Activated CD4-positive, alpha-beta memory T cell treated with anti-CD3 and anti-CD28 coated beads for 36 hours (primary cell): ENCODE measurements at places on chromosomes 3 and 15. TPM values are rescaled to one million over a fixed set of nuclear protein-coding genes. Genes with fewer than 3 reads are reported as not detected.

DNA sequence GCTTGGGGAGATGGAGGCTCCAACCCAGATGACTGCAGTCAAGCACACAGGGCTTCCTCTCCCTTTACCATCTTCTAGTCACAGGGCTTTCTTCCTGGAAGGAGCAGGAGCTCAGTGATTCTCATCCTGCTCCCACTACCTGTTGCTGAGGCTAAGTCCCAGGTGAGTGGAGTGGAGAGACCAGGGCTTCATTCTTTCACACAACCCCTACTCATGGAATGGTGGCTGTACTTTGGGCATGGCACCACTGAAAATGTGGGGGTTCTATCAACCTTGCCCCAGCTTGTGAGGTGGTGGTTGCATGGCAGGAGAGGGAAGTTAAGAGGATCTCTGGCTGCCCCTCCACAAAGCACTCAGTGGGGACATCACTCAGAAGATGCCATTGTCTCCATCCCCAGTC lies 36.8 kb upstream of the RAD18 start:
- no peak for DNase-seq
- no peak overlapping the region for H3K27ac ChIP-seq
- H3K27me3 ChIP-seq = no peaks in the 10 kb centered on the region

DNA sequence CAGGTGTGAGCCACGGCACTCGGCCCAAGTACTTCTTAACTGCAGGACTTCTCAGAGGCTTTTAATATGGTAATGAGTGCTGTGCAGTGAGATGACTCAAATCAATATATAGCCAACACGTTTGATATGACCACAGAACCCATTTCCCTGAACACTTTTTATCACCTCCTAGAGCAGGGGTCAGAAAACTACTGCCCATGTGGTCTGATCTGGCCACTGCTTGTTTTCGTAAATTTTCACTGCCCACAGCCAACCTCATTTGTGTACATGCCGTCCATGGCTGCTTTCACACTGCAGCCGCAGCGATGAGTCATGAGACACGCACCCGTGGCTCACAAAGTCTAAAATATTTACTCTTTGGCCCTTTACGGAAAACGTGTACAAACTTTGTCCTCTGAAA lies 179.2 kb downstream of the RORA start:
- peaks cover 11% of the 10 kb centered on the region for H3K27me3 ChIP-seq
- no peak for DNase-seq
- H3K27ac ChIP-seq = no peak overlapping the region
- no peaks in the 10 kb centered on the region for H3K4me1 ChIP-seq

- no peaks in the 10 kb centered on the region for H3K36me3 ChIP-seq
- H3K27ac ChIP-seq = no peak overlapping the region
- H3K4me1 ChIP-seq = no peaks in the 10 kb centered on the region
- DNase-seq = no peak
These were observed 384.7 kb downstream of the MFSD1 start for GRCh38 chr3:159186581-159186980.

Gene ADPRH
- 8.6 TPM for total RNA-seq

DNA sequence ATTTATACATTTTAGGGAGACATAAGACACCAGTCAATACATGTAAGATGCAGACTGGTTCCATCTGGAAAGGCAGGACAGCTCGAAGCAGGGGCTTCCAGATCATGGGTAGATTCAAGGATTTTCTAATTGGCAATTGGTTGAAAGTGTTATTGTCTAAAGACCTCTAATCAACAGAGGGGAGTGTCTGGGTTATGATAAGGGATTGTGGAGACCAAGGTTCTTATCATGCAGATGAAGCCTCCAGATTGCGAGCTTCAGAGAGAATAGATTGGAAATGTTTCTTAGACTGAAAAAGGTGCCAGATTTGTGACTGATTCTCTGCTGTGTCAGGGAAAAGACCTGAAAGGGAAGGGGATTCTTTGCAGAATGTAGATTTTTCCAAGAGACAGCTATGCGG lies 15.1 kb downstream of the TM2D3 start:
- DNase-seq = no peak
- H3K27ac ChIP-seq = no peak overlapping the region
- no peaks in the 10 kb centered on the region for H3K27me3 ChIP-seq
- H3K36me3 ChIP-seq = peaks cover 27% of the 10 kb centered on the region
- H3K4me1 ChIP-seq = peaks cover 12% of the 10 kb centered on the region

DNA sequence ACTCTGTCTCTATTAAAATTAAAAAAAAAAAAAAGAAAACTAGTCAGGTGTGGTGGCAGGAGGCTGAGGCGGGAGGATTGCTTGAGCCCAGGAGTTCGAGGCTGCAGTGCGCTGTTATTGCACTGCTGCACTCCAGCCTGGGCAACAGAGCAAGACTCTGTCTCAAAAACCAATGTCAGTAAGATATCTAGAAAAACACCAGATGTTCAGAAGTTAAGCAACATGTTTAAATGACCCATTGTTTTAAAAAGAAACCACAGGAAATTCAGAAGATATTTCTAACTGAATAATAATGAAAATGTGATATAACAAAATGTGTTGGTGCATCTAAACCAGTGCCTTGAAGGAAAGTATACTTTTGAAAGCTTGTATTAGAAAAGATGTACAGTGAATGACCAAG lies 203.4 kb upstream of the CGNL1 start:
- H3K36me3 ChIP-seq = peaks cover 19% of the 10 kb centered on the region
- H3K27ac ChIP-seq = no peak overlapping the region
- no peaks in the 10 kb centered on the region for H3K27me3 ChIP-seq
- no peak for DNase-seq
- peaks cover 7% of the 10 kb centered on the region for H3K4me1 ChIP-seq

Gene GOLGA8A
- total RNA-seq = 72.9 TPM

Gene RNU5B-1
- total RNA-seq = not detected

- no peak overlapping the region for H3K27ac ChIP-seq
- H3K36me3 ChIP-seq = no peaks in the 10 kb centered on the region
- DNase-seq = no peak
- no peak overlapping the region for H3K4me3 ChIP-seq
- H3K27me3 ChIP-seq = peaks cover 8% of the 10 kb centered on the region
These were observed 2.4 kb upstream of the GPR87 start for GRCh38 chr3:151318991-151319390.

DNA sequence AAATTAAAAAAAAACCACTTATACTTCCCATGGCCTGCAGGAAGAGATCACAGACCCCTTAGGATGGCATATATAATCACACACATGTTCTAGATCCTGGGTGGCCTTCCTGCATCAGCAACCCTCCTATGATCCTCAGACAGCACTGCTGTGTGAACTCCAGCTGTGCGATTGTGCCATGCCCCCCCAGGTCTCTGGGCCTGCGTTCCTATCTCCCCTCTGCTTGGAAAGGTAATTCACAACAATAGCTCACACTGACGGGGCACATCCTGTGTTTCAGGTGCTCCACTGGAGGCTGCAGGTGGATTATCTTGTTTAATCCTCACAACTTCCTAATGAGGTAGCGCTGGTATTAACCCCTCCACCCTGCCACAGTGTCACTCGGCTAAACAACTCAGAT lies 71.2 kb upstream of the GLCE start:
- H3K27me3 ChIP-seq = peaks cover 11% of the 10 kb centered on the region
- no peak overlapping the region for H3K4me3 ChIP-seq
- H3K36me3 ChIP-seq = no peaks in the 10 kb centered on the region

- H3K4me3 ChIP-seq = no peak overlapping the region
- H3K27ac ChIP-seq = no peak overlapping the region
- no peaks in the 10 kb centered on the region for H3K27me3 ChIP-seq
These were observed 74.8 kb downstream of the DNASE1L3 start for GRCh38 chr3:58135712-58136543.

- no peak overlapping the region for H3K27ac ChIP-seq
- peaks cover 20% of the 10 kb centered on the region for H3K27me3 ChIP-seq
- no peak for DNase-seq
- H3K36me3 ChIP-seq = peaks cover 6% of the 10 kb centered on the region
- H3K4me1 ChIP-seq = no peaks in the 10 kb centered on the region
- H3K4me3 ChIP-seq = no peak overlapping the region
These were observed 50.3 kb upstream of the SELENOK start for GRCh38 chr3:53941950-53942349.

DNA sequence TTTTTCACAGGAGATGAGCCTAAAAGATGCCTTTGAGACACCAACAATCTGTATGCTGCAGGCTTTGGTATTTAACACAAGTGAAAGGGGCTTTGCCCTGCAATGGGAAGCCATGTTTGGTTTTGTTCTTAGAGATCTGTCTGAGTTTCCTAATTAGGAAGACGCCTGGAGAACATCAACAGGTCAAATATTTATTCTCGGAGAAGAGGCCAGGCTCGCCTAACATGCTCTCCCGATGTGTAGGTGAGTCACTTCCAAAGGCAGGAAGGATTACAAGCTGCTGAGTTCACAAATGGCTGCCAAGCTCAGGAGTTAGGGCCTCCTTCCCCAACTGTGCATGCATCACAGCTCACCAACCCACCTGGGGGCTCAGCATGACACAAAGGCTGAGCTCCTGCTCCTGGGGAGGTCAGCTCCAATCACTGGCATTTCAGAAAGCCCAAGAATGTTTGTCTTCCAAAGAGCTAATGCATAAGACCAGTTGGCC lies 119.5 kb upstream of the PRICKLE2 start:
- DNase-seq = no peak
- no peak overlapping the region for H3K27ac ChIP-seq
- no peaks in the 10 kb centered on the region for H3K36me3 ChIP-seq
- peaks cover 10% of the 10 kb centered on the region for H3K27me3 ChIP-seq
